ENCODE measurements at places on chromosomes 1 and 21.

DNA sequence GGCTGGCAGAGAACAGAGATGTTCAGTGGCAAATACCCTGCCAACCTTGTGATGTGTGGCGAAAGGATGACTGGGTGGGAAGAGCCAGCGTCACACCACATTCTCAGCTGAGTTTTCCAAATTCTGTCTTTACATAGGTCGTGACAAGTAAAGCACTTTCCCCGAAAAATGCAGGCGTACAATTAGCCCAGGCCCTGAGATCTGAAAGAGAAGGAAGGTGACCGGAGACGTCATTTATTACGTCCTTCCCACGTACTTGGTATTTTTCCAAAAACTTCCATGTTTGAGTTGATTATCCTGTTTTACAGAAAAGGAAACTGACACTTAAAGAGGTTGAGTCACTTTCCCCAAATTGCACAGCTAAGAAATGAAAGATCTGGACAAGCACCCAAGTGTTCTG is 413.3 kb downstream of the PRDM2 start:
- no peak for DNase-seq

DNA sequence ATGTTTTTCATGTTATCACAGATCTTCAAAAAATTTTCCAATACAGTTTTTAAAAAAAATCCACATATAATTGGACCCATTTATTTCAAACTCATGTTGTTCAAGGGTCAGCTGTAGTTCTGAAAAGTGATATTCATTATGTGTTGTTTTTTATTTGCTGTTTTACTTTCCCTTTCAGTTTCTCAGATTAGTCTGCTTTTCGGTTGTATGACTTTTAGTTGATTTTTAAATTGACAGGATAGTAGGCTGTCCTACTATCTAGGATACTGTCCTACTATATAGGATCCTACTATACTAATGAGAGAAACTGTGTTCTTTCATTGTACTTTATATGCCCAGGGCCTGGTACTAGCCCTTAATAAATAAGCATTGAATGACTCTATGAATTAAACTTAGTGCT is 33.6 kb upstream of the GPR52 start:
- no peak for DNase-seq

DNA sequence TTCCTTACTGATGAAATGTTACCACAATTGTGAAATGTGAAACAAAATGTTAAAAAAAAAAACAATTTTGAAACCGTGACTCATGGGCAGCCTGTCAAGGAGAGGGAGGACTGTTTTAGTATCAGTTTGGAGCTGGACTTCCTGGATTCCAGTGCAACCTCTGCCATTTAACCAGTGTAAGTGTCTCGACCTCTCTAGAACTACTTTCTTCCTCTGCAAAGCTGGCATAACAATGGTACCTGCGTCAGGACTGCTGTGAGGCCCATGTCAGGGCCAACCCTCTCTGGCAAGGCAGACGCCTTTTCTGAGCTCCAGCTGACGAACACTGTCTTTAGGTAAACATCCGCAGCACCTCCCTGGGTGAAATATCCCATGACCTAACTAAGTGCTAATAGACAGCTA is 20.9 kb downstream of the URB1 start:
- DNase-seq, result no peak

DNA sequence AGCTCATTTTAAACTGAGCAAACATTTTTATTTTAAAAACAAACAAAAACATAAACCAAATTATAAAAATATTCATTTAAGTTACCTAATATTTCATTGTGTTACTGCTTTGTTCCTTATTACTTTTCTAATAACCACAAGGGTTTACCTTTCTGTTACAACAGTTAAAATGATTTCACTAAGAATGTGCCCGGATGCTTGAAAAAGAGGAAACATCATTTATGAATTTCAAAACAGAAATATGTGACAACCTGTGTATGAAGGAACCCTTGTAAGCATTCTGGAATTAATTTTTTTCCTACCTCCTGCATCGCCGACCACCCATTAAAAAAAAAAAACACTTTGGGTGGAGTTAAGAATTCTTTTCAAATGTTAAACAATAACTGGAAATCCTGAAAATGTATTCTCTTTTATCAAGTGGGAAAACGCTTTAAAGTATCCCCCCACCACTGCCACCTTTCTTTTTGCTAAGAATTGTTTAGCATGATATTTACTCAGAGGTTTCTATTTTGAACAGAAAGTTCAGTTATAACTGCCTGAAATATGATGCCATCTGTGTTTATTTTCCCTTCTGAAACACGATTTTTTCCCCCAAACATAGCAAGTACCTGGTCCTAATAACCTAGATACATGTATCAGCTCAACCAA is 9.1 kb downstream of the CYYR1 start:
- DNase-seq, result no peak

DNA sequence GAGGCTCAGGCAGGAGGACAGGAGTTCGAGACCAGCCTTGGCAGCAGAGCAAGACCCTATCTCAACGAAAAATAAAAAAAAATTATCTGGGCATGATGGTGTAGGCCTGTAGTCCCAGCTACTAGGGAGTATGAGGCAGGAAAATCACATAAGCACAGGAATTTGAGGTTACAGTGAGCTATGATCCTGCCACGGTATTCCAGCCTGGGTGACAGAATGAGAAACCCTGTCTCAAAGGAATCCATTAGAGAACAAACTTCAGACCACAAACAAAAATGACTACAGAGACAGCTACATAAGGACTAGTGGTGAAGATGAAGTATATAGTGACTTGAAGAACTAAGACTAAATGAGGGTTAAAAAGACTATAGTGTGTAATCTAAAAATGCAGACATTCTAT is 233.1 kb downstream of the RERE start:
- no peak for DNase-seq

GRCh38 chr1:107514841-107515240 is 374.0 kb downstream of the NTNG1 start:
- DNase-seq, result no peak

- no peak for DNase-seq
Observed at GRCh38 chr1:15680131-15680530, 4.0 kb upstream of the PLEKHM2 start.

- DNase-seq, result no peak
Observed at GRCh38 chr1:232248276-232248820, 381.6 kb downstream of the SIPA1L2 start.

DNA sequence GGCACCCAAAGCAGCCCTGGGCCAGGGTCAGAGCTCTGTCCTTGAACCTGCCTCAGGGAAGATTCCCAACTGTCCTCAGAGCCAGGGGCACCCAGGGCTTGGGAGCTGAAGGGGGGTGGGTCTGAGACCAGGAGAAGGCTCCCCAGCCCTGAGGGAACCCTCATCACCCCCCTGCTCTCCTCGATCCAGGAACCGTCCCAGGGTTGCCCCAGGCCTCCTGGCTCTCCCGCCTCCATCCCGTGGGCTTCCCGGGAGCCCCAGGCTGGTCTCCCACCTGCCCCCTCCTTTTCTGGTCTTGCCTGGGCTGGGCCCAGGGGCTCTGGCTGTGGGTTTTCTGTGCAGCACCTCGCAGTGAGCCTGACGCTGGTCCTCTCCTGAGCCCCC is 6.7 kb upstream of the SAMD11 start:
- DNase-seq, result no peak

DNA sequence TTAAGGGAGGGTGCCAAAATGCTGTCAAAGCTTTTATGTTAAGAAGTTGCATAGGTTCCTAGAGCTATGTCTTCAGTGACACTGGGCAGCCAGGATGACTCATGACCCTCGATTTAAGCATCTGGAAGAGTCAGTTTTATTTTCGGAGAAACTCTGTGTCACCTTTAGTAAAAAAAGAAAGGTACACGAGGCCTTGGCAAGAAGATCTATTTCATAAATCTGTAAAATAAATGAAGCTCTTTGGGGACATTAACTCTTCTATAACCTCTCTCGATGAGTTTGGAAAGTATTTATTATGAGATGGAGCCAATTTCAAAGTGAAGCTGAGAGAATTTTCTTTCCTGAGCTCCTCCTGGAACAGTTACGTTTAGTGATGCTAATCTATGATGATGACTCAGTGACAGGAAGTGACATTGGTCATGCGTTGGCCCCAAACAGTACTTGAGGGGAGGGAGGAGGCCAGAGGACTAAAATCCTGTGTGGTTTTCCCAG is 156.5 kb downstream of the HLX start:
- DNase-seq, result no peak

DNA sequence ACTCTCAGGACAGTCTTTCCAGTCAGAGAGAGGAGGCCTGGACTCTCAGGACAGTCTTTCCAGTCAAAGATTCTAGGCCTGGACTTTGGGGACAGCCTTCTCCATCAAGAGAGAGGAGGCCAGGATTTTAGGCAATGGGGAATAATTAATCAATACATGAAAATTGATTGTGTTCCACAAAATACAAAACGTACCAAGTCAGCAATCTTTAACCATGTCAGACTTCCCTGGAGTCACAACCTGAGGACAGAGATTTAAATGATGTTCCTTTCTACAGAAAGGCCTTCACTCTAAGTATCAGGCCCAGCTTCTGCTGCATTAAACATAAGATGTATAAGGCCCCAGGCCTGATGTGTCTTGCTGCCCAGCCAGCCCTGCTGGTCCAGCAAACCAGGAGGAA is 27.0 kb upstream of the GPR157 start:
- no peak for DNase-seq

DNA sequence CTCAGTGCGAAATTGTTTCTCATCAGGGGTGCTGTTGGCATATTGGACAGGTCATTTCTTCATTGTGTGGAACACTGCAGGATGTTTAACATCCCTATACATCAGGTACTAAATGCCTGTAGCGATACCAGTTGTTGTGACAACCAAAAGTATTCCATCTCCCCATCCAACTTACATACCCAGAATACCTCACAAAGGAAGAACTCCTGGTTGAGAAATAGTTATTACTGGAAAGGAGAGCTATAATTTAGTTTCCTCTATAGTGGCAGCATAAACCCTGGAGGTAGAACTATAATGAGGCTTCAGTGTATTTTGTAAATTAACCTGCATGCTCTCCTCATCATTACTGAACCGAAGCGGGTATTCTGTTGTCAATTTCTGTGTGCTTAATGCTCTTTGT is 45.1 kb downstream of the IVNS1ABP start:
- DNase-seq, result no peak

DNA sequence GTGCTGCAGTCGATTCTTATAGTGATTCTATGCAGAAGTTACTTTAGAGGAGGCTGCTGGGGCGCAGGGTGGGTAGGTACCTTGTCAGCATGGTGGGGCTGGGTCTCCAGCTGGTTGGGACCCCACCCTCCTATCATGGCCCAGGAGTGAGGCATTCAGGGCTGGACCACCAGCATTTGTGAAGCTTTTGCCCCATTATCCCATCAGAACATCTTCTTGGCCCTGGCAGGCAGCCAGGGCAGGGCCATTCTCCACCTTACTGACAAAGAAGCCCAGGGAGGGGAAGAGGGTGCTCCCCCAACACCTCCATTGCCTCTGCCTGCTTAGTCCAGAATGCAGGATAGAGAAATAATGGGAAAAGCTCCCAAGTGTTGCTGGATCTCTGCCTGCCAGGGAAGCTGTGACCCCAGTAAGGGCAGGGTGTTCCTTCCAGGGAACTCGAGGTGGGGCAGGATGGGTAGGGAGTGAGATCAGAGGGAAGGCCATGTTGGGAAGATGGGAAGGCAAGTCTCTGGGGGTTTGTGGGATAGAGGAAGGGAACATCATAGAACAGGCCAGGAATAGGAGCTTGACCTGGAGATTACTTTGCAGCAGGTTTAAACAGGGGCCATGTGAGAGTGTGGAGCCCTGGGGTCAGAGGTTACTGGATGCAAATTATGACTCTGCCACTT is 16.2 kb upstream of the SLC2A1 start:
- DNase-seq, result no peak

GRCh38 chr1:239505094-239505493 is 118.7 kb downstream of the CHRM3 start:
- DNase-seq, result no peak

DNA sequence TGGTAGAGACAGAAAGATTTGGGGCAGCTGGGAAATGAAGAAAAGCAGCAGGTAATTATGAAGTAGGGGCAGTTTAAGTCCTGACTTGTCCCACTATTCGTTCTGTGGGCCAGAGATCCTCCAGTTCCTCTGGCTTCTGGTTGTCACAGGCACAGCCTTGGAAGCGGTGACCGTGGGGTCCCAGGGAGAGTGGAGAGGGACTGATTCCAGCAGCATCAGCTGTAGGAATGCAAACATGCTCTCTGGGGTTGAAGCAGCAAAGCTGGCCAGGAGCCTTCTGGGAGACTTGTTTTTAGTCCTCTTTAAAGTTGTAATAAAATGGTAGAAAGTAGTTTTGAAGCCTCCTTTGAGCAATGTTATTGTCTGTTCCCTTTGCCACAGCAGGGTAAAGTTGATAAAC is 488.0 kb downstream of the LMO4 start:
- no peak for DNase-seq

- DNase-seq, result no peak
Observed at GRCh38 chr1:59568158-59568935, 246.4 kb upstream of the HOOK1 start.

DNA sequence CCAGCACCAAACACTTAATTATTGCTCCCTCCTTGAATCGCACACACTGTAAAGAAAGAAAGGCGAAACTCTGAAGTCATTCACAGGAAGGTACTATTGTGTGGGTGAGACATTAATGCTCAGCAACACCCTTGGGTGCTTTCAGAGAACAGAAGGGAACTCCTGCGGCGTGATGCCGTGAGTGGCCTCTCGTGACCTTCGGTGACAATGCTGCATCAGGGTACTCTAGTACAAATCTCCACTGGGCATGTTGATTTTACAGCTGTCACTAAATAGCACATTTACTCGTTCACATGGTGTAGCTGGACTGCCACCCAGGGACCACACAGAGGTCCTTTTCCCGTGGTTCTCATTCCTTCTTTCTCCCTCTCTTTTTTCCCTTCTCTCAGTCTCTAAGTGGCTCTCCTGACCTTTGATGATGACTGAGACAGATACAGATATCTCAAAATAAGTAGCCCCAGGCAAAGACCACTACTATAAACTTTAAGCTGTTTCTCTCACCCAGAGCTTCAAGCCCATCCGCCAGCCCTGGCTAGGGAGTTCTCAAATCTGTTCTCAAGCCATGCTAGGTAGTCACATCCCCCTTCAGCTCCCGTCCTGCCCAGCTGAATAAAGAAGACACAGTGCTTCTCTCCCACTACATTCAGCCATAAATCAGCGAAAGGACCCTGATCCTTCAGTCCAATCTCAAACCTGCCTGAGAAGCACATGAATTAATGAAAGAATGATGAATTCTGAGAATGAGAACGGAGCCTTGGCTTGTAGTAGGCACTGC is 223.4 kb upstream of the FMN2 start:
- no peak for DNase-seq

DNA sequence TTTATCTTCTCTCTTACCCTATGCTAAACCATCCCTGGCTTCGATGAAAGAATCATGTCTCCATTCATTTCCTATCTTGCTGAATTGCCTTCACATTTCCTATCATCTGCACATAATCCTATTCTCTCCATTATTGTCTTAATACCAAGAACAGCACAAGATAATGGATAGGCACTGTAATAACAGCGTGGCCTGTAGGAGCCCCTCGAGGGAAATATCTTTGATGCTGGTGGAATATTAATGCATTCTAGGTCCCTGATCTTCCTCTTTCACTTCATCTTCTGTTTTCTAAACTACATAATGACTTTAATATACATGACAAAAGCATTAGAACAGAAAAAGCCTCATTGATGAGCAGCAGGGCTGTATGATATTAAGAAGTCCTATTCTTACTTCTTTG is 720.6 kb downstream of the RWDD3 start:
- DNase-seq, result no peak

GRCh38 chr21:31780944-31781343 is 49.0 kb upstream of the SCAF4 start:
- DNase-seq, result peak; percentile 33

GRCh38 chr1:935751-936231 is 12.1 kb downstream of the SAMD11 start:
- DNase-seq, result peak; percentile 31

- DNase-seq, result peak; percentile 14
Observed at GRCh38 chr1:160768295-160768657, 27.7 kb upstream of the LY9 start.

Data from NCI-H1694 (cell line).